NCI-H187 treated with DMSO at 0.1 percent for 48 hours (cell line): ENCODE measurements at places on chromosomes 16 and 17.

DNA sequence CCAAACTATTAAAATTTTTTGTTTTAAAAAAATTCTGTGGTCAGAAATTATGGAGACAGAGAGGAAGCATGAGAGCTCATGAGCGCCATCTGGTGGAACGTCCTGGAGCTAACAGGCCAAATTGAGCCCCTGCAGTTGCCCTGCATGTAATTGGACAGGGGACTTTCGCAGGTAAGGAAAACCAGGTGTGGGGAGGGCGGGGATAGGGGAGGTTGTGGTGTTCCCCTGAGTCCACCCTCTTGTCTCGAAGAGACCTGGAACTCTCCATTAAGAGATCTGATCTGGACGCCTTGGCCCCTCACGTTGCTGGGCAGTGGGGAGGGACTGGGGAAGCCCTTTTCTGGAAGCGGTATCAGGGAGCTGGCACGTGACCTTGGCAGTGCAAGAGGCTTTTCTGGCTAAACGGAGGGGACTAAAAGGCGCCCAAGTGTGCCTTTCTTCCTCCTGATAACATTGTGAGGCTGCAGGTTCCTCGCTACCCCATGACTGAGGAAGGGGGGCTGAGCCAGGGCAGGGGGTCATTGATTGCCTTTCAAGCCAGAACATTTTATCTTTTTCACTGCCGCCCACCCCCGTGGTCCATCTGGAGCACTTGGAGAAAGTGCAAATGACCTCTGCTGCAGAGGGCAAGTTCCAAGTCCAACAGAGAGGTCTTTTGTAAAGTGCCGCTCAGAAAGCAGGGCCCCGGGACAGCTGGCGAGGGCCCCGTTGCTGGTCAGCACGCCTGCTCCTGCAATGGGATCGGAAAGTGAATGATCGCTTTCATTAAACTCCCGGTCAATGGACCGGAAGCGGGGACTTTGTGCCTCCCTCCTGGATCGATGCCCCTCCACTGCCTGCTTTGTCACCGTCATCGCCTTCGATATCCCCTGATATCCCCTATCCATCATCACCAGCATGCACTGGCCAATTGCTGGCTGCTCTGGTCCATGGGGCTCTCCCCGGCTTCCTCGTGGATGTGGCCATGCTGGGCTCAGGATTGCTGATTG lies 18.4 kb downstream of the PDILT start:
- DNase-seq = no peak

- DNase-seq = no peak
These were observed 67.1 kb downstream of the CLEC18A start for GRCh38 chr16:70018254-70018653.

- no peak for DNase-seq
These were observed 224.2 kb downstream of the CYB561 start for GRCh38 chr17:63221939-63222338.

GRCh38 chr17:46266656-46267544 lies 28.0 kb upstream of the LRRC37A start:
- no peak for DNase-seq

DNA sequence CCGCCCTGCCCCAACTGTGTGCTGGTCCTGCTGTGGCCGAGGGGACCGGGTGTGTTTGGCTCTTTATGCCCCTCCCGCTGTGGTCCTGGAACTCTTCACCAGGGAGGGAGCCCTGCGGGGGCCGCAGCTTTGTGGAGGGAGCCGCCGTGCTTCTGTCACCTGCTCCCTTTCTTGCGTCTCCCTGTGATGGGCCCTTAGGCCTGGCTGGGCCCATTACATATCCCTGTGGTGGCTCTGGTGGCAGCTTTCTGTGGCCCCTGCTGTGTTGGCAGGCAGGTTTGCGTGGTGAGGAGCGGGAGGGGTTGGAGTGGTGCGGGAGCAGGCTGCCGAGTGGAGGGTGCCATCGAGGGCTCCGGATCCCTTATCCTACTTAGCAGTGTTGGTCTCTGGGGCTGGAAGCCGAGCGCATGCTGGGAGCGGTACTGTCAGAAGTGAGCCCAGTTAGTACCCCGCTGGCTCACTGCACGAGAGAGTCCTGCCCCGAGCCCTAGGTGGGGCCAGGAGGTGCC lies 60.4 kb downstream of the PDPK1 start:
- DNase-seq = no peak

- no peak for DNase-seq
These were observed 251.7 kb upstream of the CACNG5 start for GRCh38 chr17:66583112-66583748.

DNA sequence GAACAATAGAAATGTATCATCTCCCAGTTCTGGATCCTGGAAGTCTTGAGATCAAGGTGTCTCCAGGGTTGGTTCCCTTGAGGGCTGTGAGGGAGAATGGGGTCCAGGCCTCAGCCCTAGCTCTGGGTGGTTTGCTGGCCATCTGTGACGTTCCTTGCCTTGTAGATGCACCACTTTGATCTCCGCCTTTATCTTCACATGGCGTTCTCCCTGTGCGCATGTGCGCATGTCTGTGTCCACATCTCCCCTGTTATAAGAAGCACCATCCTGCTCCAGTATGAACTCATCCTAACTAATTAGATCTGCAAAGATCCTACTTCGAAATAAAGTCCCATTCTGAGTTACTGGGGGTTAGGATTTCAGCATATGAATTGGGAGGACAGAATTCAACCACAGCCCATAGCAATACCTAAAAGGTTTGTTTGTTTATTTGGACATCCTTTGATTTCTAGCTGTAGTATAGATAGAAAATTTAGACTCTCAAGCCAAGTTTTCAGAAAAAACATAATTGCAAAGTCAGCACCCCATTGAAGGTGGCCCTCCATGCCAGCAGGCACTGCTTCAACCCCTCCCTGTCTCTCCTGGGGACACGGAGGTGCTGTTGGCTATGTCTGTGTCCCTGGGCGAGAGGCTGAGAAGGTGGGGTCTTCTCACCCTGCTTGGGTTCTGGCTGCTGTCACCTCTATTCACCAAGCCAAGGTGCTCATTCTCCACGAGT lies 2.8 kb upstream of the TMEM238L start:
- DNase-seq = no peak

- DNase-seq = no peak
These were observed 2.6 kb downstream of the PPP1R9B start for GRCh38 chr17:50147841-50148225.

DNA sequence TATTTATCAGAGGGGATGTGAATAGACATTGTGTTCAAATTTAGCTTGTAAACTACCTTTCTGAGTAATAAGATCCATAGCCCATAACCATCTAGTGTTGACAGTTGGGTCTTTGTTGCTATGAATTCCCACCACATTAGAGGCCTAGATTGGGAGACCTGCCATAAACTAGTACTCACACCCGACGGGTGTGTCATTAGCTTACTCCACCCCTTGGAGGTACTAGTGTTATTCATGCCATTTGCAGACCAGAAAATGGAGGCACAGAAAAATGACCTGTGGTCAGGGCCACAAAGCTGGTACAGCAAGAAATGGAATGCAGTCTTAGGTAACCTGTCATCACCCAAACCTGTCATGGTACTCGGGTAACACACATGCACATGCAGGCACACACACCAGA lies 41.3 kb upstream of the BCAR1 start:
- no peak for DNase-seq

- DNase-seq = no peak
These were observed 139.5 kb downstream of the SNX11 start for GRCh38 chr17:48247038-48247437.

DNA sequence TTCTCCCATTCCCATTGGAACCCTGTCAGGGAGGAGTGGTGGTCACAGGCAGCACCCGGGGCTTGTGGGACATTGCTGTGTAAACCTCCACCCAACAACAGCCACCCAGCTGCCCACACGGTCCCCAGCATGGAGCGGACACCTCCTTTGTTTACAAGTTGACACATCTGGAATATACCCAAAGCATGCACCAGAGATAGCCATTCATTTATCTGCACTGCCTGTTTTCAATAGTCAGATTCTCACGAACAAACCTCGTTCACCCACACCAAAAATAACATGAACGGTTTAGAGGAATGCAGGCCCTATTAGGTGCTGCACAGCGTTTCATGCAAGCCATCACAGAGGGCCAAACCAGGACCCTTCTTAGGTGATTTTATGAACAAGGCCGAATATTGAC lies 244.8 kb downstream of the FOXL1 start:
- DNase-seq = no peak

DNA sequence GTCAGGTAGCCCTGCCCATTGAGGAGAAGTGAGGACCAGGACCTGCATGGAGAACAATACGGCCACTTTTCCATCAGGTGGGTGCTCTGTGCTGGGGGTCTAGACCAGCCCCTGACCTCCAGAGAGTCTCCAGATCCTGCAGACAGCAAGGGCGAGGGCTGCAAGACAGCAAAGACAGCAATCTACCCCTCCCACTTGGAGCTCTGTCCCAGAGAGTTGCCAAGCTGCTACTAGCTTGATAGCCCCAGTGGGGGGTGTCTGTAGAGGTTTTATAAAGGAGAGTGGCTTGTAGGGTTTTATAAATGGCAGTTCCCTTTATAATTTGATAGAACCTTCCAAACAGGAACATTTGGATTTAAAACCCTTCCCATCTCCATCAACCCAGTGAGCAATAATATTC lies 16.7 kb upstream of the SLFN11 start:
- DNase-seq = no peak

DNA sequence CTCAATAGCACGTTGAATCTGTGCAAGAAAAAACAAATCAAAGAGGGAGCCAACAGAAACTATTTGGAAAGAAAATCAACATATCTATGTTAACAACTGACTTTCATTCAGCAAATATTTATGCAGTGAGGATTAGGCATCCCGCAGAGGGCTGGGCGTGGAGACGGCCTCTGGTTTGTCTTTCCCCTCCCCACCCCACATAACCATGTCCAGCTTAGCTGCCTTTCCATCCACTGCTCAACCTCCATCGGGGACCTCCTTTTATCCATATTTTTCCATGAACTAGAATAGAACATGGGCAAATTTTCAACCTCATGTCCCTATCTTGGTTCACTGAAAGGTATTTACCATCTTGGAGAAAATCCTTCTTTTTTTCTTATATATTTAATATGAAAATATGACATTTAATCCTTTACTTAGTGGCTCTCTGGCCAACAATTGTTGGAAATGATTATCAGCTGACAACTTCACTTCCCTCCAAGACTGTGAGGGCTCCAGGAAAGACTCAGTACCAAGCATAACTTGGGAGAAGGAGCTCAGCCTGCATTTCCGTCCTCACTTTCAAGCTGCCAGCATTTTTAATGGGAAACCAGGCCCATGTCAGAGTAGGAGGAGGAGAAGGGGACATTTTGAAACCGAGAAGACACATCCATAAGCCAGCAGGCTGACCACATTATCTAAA lies 462.6 kb upstream of the MAF start:
- DNase-seq = no peak

DNA sequence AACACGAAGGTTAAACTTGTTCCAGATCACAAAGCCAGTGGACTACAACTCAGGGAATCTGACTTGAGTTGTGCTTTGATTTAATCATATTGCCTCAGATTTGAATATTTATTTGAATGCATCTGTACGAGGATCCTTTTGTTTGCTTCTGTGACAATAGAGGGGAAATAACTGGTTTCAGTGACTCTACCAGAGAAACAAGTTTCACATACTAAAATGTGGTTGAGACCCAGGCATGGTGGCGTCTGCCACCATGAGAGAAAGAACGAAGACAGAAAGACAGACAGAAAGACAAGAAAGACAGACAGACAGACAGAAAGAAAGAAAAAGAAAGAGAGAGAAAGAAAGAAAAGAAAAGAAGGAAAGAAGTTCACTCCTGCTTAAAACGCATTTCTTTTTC lies 24.0 kb downstream of the YWHAE start:
- no peak for DNase-seq

DNA sequence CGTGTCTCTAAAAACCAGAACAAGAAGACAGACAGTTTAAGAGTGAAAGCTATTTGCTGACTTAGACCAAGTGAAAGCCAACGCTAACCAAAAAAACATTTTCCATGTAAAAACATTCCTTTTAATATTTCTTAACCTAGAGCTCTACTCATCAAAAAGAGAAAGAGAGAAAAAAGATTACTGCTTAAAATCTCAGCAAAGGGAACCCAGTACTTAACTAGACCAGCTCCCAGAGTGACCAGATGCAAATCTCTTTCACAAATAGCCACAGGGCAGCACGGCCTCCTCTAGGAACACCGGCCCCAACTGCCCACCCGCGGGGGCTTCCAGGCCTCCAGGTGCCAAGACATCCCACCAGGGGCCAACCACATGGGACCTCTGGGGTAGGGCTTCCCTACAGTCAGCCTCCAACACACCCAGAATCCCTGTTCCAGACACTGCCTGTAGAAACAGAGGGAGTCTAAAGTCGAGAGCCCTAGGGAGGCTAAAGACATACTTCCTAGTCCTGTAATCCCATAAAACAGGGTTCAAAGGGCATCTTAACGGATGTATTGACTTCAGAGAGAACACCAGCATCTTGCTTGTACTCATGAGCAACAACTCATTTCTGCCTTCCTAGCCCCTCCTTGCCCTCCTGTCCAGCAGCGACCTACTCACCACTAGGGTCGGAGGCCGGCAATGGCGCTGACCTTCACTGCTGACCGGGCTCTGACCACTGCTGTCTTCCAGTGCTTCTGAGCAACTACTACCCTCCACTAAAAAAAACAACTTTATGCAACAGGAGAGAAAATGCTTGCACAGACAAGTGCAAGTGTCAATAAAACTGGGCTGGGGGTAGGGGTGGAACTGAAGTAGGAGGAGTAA lies 21.3 kb downstream of the ZCCHC14 start:
- DNase-seq = no peak

- no peak for DNase-seq
These were observed 130.5 kb downstream of the NPIPB5 start for GRCh38 chr16:22641131-22641628.

- no peak for DNase-seq
These were observed 44.5 kb upstream of the SMPD3 start for GRCh38 chr16:68492543-68493411.

DNA sequence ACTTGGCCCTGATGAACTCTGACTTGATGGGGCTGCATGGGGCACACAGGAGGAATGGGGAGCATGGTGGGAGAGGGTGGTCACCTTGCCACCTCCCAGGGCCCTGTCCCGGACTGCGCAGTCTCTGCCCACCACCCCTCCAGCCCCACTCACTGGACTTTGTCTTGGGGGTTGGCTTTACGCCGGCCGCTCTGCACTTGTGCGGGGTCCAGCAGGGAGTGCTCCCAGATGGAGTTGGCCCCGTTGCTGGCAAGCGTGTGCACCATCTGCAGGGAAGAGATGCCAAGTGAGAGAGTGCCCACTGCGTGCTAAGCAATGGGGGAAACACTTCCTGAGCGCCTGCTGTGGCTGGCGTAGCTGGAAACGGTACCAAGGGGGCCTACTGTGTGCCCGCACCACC lies 6.7 kb downstream of the GIT1 start:
- DNase-seq = no peak
